ENCODE measurements at places on chromosomes 4 and X.

DNA sequence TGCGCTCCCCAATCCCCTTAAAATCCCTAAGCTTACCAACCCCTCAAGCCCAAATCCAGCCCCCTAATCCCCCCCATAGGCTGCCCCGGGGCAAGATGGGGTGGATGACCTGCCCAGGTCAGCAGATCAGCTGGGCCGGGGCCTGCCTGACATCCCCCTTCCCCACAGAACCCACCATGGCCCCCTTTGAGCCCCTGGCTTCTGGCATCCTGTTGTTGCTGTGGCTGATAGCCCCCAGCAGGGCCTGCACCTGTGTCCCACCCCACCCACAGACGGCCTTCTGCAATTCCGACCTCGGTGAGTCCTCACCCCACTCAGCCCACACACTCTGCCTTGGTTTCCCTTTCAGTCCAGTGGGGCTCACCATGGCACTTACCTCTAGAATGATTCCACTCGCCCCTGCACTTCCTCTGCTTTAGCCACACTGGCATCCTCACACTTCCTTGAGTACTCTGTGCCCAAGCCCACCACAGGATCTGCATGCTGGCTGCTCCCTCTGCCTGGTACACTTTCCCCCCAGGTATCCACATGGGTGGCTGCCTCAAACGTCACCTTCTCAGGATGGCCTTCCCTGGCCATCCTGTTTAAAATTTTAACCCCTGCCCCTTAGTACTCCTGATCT is 1.1 kb downstream of the TIMP1 start:
- no peak for DNase-seq

DNA sequence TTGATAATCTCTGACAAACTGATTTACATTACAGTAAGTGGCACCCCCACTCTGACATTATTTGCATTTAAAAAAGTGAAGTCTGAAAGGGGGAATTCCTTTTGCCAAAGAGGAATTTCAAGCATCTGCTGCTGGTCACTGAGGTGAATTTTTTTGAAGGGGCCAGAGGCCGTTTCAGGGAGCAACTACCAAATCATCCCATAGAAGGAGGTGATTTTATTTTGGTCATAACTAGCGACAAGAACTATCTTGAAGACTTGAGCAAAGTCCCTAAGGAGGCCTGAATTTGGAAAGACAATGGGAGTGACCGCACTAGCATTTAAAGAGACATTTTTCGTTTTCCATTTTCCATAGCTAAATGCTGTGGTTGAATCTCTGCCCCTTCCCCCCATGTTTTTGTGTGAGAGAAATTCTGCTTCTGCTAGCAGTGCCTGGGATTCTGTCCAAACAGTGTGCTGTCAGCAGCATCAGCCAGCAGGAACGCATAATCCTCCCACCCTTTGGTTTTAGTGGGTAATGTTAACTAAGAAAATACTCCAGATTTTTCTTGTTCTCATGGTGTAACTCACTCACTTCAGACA is 110.1 kb upstream of the MED14 start:
- DNase-seq: no peak

- no peak for DNase-seq
These were observed 193.6 kb downstream of the SOWAHB start for GRCh38 chr4:76704133-76704881.

DNA sequence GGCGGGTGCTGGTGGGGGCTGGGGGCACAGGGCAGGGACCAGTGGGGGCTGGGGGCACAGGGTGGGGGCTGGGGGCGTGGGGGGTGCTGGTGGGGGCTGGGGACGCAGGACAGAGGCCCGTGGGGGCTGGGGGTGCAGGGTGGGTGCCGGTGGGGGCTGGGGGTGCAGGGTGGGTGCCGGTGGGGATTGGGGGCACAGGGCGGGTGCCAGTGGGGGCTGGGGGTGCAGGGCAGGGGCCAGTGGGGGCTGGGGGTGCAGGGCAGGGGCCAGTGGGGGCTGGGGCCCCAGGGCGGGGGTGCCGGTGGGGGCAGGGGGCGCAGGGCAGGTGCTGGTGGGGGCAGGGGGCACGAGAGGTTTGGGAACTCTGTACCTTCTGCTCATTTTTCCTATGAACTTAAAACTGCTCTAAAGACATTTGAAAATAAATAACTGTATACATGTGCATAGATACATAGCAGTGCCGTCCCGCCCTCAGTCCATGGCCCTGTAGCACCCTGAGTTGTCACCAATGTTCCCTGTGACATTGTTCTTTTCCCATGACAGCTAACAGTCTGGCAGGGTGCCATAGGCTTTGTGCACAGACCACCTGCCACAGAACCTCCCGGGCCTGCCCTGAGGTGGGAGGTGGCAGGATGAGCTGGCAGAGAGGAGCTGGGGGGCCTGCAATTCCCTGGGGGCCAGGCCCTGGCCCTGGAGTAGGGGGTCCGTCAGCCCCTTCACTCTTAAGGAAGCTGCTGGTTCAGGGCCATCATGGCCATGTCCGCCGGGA is 35.6 kb upstream of the ADRA2C start:
- no peak for DNase-seq

DNA sequence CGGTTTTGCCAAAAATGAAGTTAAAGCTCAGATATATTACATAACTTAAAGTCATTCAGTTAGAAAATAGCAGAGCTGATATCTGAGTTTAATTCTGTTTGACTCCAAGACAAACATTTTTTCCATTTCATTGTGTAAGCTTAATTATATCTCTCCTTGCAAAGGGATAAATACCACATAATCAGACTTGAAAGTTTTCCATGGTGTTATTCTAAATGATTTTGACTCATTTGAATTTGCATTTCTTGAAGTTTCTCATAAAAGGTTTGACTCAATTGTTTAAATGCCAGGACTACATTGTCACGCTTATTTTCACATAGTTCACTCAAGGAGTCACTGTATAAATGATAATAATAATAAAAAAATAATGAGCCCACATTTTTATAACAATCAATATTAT is 39.4 kb upstream of the DDX60 start:
- DNase-seq: no peak

- DNase-seq: no peak
These were observed 149.6 kb downstream of the INPP4B start for GRCh38 chr4:142696334-142697122.

DNA sequence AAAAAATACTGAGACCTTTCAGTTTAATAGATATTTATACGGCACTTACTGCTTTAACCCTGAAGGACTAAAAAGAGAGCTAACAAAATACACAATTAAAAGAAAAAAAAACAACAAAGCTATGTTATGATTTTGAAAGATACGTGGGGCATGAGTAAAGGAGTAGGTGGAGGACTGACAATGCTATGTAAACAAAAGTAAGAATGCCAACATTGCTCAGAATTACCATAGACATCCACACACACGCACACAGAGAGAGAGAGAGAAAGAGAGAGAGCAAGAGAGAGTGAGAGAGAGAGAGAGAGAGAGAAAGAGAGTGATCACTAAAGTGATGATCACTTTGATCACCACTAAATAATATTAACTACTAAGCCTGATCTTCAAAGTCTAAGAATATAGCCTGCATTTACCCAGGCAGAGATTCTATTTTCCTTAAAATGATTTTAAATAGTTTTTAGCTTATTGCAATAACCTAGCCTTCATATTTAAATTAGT is 313.9 kb upstream of the SPANXN4 start:
- DNase-seq: no peak

- DNase-seq: no peak
These were observed 729 bp downstream of the CXCL11 start for GRCh38 chr4:76035141-76035540.

DNA sequence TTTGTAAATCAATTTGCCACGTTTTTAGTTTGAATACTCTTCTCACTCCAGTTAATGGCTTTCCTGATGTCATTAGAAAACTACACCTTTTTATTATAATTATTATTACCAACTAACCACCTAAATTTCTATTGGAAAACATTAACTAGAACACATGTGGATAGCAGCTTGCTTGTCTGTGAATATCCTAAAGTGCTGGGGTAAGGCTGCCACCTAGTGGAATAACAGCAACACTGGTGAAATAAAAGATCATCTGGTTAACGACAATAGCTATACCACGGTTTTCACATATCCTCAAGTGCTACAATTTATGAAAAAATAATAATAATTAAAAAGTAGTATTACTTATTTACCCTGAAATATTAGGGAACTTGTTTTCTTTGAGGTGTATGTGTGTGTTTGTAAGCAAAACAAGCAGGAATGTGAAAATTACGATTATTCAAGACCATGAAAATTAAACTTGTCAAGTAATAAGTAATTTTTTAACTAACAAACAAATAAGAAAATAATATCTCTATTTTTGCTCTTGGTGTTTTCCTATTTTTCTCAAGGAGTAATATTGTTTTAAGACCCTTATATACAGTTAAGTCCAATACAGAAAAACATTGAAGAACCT is 130.1 kb upstream of the TECRL start:
- DNase-seq: no peak

GRCh38 chrX:30183554-30183953 is 31.8 kb upstream of the MAGEB2 start:
- DNase-seq: no peak

DNA sequence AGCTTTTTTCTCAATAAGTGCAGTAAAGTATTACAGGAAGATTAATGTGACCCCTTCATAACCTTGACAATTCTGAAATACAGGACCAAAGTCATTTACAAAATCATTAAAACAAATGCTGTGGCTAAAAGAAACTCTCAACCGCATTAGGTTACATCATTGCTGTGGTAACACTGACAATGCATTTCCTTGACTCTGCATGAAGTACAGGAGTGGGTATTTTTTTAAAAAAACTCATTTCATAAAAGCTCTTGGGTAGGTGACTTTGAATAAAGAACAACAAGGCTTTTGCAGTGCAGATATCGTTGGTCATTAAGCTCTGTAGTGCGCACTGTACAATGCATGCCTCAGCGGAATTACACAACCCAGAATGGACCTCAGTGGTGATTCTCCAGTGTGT is 23.4 kb upstream of the XK start:
- no peak for DNase-seq

GRCh38 chr4:182578402-182578801 is 335.2 kb downstream of the TENM3 start:
- DNase-seq: no peak

GRCh38 chrX:9355739-9356138 is 109.1 kb upstream of the TBL1X start:
- no peak for DNase-seq

DNA sequence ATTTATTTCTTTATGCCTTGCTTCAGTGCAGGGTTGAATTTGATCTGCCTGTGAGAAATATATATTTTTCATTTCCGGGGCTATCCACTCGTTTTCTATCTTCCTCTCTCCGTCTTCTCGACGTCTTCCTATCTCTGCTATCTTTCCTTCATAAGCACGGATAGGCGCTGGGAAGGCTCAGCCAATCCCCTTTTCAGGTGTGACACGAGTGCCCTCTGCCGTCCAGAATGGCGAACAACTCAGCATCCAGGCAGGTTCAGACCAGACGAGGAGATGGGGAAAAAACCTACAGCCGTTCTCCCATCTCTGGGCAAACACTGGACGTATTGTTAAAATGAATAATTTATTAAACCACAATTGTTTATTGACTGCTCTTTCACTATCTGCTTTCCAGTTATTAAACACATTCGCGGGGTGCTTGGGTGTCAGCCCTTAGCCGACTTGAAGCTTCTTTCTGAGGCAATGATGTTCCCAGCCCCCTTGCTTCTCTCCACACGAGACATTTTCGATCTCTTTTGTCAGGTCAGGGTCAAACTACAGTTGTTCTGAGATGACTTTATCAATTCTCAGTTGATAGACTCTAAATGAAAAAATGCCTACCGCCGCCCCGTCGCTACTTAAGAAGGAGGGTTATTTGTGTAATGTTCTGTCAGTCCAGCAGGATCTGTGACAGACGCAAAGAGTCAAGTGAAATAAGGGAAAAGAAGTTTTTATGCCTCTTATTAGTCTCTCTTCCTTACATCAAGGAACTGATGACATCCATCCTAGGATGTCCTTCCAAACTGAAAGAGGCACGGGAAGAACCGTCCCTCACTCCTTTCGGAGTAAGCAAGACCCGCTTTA is 96.3 kb upstream of the NOCT start:
- peak; percentile 27 for DNase-seq

DNA sequence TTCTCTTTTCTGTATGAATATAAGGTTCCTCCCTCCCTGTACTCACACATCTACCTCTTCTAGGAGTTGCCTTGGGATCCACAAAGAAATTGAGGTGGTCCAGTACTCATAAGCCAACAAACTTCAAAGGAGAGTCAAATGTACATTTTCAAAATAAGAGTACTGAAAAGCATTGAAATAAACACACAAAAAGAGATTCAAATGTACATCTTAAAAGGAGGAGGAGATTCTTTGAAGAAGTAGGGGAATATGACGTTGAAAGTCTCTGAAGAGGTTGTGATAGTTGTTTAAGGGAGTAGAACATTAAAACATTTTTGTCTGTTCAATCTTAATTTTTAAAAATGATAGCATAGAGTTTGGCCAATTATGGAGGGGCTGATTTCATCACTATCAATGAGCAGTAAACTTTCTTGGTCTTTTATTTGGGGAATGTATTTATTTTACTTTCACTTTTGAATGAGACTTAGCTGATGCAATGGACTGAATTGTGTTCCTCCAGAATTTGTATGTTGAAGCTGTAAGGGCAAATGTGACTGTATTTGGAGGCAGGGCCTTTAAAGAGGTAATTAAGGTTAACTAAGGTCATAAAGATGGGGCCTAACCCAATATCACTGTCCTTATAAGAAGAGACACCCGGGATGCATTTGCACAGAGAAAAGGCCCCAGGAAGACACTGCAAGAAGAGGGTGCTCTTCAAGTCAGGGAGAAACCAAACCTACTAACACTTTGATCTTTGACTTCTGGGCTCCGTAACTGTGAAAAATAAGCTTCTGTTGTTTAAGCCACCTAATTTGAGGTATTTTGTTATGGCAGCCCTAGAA is 226.3 kb upstream of the PGRMC2 start:
- no peak for DNase-seq

GRCh38 chr4:10965196-10965595 is 280.6 kb upstream of the CLNK start:
- no peak for DNase-seq

- no peak for DNase-seq
These were observed 228.4 kb downstream of the SPRY1 start for GRCh38 chr4:123624959-123625358.

DNA sequence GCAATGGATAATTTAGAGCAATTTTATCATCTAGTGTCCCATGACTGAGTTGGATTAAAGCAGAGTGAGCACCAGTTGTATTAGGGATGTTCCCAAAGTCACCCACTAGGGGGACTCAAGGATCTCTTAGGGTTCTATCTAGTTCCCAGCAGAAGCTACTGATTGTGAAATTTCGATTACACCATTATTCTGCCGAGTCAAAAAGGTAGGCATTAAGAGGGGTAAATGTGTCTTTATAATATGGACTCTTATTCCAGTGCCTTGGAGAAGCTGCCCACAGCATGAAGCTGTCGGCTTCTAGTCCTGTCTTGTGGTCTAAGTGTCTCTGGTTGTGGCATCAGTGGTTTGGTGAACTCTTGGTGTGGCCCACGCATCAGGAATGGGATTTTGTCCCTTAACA is 53.3 kb downstream of the RGS12 start:
- peak; percentile 57 for DNase-seq

DNA sequence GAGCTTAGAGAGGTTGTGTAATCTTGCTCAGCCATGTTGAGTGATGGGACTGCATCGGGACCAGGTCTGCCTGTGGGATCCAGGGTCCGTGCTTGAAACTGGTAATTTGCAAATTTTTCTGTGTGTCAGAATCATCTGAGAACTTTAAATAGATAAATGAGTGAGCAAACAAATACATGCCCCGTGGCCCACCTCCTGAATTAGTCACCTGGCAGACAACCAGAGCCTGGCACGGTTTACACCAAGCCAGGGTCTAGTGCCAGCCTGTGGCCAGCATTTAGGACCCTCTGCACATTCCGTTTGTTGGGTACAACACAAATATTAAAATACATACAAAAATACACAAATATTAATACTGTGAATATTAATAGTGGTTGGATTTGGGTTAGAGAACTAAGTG is 90.6 kb upstream of the STOX2 start:
- no peak for DNase-seq

GRCh38 chr4:3111461-3111860 is 37.0 kb downstream of the HTT start:
- DNase-seq: no peak
